ENCODE measurements at places on chromosomes 6 and 20.

DNA sequence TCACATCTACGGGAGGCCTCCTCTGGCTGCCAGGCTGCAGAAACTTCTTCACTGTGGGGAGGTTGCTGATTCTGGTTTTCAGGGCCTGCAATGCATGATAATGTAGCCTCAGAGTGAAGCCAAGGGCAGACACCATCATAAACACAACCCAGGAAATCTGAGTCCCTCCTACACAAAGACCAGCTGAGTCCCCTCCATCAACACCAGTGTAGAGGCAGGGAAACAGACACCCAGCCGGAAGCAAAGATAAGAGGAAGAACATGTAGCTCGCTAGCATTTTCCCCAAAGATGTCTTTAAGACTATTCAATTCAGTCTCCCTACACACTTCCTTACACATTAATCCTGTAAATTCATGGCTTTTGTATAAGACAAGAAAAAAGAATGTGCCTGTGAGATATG lies 23.6 kb downstream of the GSTA2 start:
- DNase-seq, result no peak

- no peak for DNase-seq
Measured at GRCh38 chr6:53312355-53312754, 36.4 kb downstream of the ELOVL5 start.

GRCh38 chr6:40477246-40478126 lies 109.7 kb downstream of the LRFN2 start:
- DNase-seq, result no peak

- no peak for DNase-seq
Measured at GRCh38 chr20:62787866-62788265, 8.4 kb upstream of the MRGBP start.
